Stimulated activated CD4-positive, alpha-beta T cell treated with anti-CD3 and anti-CD28 coated beads, Interleukin-15, amount 100 ng/mL, for 48 hours (primary cell): ENCODE measurements at places on chromosomes 5 and 9.

- no peak for DNase-seq
Measured at GRCh38 chr5:154628685-154629084, 126.5 kb upstream of the LARP1 start.

DNA sequence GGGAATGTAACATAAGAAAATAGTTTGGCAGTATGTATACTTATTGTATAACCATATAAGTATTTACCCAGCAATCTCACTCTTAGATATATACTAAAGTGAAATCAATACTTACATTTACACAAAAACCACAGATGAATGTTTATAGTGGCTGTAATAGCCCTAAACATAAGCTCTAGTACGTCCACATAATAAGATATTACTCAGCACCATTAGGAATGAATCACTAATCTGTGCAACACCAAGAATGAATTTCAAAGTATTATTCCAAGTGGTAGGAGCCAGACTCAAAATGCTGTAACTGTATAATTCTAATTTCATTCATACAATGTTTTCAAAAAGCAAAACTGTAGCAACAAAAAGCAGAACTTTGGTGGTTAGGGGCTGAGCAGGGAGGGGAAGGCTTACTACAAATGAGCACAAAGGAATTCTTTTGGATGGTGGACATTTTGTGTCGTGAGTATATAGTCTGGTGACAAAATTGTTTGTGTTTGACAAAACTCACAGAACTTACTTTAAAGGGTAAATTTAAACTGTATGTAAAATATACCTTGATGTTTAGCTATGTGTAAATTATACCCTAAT, 11.9 kb upstream of the C5orf46 start:
- no peak for DNase-seq

DNA sequence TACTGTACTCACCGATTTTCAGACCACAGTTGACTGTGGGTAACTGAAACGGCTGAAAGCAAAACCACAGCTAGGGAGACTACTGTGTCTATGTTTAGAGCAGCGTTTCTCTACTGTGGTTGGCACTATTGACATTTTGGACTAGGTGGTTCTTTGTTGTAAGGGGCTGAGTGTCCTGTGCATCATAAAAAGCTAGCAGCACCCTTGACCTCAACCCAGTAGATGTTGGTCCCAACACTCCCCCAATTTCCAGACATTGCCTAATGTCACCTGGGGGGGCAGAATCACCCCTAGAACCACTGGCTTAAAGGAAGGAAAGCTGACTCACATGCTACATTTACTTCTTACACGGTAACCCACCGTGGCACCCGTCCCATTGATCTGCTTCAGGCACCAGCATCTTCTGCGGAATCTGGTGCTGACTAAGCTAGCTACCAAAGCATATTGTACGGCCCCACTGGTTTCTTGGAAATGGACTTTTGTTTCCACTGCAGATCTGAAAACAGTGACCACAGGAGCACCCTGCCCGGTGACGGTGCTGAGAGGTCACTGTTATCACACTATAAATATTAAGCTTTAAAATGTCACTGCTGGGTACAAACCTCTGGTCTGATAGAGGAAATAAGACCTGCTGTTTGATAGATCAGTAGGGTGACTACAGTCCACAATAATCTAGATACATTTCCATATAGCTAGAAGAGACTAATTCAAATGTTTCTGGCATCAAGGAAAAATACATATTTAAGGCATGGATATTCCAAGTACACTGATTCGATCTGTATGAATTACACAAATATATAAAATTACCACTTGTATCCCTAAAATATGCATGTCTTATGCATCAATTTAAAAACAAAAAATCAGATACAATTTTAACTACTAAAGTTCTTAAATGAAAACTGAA, 151.4 kb downstream of the HSD17B3 start:
- peak; percentile 46 for DNase-seq

DNA sequence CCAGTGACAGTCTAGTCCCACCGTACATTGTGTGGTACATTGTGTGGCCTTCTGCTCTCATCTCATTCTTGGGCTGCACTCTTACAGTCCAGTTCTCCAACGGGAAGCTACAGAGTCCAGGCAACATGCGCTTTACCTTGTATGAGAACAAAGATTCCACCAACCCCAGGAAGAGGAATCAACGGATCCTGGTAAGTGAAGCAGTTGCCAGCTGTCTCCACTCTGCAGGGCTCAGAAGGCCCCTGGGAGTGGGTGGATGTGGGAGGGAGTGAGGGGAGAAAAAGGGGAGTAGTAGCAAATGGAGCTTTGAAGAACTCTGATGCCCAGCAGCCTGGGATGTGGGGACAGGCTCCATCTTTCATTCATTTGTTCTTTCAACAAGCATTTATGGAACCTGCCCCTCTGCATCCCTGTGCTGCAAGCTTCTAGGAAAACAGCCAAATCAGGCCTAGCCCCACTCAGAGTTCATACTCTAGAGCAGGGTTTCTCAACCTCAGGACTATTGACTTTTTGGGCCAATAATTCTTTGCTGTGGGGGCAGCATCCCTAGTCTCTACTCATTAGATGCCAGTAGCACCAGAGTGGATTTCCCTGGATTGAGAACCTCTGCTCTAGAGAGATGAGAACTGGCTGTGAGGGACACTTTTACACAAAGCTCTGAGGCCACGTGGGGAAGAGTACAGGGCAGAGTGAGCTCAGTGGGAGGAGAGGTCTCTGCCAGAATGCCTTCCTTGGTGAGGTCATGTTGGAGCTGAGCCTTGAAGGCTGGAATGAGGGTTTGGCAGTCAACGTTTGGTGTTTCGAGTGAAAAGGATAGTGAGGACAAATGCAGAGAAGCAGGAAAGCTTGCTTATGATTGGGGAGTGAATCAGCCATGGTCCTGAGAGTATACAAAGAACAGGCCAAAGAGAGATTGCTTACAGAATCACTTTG, 1.1 kb downstream of the POLR1E start:
- no peak for DNase-seq

DNA sequence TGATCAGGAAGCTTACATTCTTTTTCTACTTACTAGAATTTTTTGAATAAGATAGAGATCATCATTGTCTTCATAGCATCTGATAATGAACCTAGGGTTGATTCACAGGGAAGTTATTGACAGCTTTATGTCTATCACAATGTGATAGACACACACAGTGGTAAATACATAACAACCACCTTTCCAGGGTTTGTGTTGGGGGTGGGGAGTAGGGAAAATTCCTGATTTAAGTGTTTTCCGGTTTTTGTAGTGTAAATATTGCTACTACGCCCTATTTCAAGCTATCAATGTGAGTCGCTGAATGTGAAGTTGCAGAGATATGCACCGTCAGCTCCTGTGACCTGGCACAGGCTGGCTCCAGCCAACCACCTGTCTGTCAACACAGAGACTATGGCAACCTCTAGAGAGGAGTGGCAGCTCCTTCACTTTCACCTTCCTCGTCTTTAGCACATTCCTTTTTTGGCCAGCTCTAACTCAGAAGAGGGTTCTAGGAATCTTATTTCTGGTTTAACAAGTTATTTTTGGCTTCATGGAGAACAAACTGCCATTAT, 224.9 kb downstream of the MAT2B start:
- no peak for DNase-seq

- no peak for DNase-seq
Measured at GRCh38 chr5:150503977-150504620, 3.8 kb upstream of the NDST1 start.

DNA sequence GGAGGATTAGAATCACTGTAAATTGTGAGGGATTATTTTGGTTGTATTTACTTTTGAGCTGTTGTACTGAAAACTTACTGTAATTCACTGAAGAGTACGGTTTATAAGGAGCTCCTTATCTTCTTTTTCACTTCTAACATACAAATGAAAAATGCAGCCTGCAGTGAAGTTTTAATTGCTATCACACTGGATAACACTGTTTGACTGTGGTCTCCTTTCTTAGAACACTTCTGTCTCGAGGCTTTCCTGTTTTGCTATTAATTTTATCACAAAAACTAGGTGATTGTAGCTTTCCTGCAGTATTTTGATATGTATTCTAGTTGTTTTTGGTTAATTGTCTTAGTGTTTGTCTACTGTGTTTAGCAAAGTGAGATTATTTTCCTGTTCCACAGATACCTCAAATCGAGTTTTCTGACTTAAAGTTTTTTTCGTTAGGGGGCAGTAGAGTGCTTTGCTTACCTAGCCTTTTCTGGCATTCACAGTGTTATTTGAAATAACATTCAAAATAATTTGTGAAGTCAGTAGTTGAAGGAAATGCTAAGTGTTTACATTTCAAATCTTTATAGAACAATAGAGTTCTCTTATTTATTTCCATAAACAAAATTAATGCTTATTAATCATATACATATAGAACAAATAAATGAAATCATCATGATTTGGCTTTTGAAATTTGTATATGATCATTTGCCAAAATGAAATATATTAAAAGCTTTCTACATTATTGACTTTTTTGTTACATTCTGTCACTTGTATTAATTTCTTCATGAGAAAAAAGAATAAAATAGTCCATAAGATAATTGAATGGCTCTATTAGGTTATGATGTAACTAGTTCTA, 52.9 kb downstream of the COMMD10 start:
- DNase-seq = no peak

DNA sequence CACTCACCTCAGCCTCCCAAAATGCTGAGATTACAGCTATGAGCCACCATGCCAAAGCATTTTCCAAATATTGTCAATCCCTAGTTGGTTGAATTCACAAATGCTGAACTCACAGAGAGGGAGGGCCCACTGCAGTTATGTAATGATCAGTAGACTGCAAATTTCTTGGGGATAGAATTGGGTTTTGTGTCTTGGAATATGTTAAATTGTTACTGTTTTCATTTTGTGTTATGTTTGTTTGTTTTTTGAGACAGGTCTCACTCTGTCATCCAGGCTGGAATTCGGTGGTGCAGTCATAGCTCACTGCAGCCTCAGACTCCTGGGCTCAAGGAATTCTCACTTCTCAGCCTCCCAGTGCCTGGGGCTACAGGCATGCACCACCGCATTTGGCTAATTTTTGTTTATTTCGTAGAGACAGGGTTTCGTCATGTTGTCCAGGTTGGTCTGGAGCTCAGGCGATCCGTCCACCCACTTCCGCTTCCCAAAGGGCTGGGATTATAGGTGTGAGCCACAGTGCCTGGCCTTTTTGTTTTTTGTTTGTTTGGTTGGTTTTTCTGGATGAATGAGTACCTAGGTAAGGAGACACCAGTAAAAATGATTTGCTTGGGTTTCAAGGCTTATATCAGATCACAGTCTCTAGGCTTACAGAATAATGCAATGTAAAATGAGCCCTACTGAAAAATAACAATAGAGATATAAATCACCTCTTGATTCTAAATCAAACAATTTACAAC, 31.5 kb upstream of the LMNB1 start:
- no peak for DNase-seq

GRCh38 chr5:61586096-61587084, 254.3 kb downstream of the ZSWIM6 start:
- no peak for DNase-seq
